Thoracic aorta (tissue), 2 donors: ENCODE measurements at places on chromosomes 12 and 14. TPM values are rescaled to one million over a fixed set of nuclear protein-coding genes. Genes with fewer than 3 reads are reported as not detected.

RFLNA gene
- total RNA-seq = 6.5 TPM

MIP gene
- not detected for total RNA-seq

ZFHX2 gene
- 0.49 TPM for total RNA-seq

ANKRD33 gene
- not detected for total RNA-seq

UNC79 gene
- total RNA-seq = 0.21 TPM

POP5 gene
- total RNA-seq = 22.3 TPM

PNP gene
- total RNA-seq = 42.4 TPM

FOXG1 gene
- 0.28 TPM for total RNA-seq

CYP27B1 gene
- total RNA-seq = 0.81 TPM

TXNDC16 gene
- 8.1 TPM for total RNA-seq

CABP1 gene
- total RNA-seq = 1.4 TPM

RNASE3 gene
- not detected for total RNA-seq

SLC10A1 gene
- total RNA-seq = not detected

CLEC14A gene
- total RNA-seq = 31.4 TPM

YAF2 gene
- total RNA-seq = 43.9 TPM

MYF6 gene
- total RNA-seq = not detected

PWP1 gene
- 72.9 TPM for total RNA-seq

CATSPERB gene
- total RNA-seq = 14.5 TPM

TESPA1 gene
- 0.28 TPM for total RNA-seq

PPP1R36 gene
- total RNA-seq = not detected

SERPINA4 gene
- not detected for total RNA-seq

GPRC5A gene
- total RNA-seq = 42.8 TPM

SDSL gene
- 9.0 TPM for total RNA-seq

GPR162 gene
- total RNA-seq = 1.1 TPM

KITLG gene
- total RNA-seq = 19.4 TPM

TSPAN19 gene
- total RNA-seq = not detected
